ENCODE measurements at places on chromosomes 7 and 10.

DNA sequence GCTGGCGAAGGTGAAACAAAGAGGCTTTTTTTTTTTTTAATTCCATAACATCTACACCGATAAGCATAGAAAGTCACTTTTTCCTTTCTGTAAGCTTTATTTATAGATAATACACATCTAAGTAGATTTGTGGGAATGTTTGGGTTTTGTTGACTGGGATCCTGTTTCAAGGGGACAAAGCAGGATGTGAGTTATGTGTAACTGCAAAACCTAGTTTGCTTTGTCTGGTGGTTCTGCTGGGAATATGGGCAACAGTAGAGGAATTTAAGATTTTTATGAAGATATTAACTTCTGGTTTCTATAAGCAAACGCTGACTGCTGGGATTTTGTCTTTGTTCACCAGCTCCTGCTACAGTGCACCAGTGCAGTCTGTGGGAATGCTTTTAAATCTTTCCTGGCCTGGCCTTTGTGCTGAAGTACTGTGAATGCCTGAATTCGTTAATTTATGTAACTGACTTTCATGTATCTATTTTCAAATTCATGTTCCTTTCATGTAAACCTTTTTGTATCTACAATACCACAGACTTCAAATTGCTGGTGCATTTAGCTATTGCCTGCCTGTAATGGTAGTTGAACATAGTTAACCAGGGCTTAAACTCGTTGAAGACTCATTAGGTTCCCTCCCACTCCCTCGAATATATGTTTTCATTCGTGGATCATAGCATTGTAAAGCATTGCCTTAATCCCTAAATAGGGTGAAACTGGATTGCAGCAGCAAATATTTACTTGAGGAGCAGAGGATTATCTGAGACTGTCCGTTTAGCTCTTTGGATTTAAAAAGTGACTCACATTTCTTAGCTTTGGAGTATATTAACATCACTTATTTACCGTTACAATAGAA is 1.5 kb downstream of the KLHL7 start:
- DNase-seq: peak; percentile 43

GRCh38 chr10:29202386-29202940 is 86.4 kb upstream of the LYZL1 start:
- no peak for DNase-seq

DNA sequence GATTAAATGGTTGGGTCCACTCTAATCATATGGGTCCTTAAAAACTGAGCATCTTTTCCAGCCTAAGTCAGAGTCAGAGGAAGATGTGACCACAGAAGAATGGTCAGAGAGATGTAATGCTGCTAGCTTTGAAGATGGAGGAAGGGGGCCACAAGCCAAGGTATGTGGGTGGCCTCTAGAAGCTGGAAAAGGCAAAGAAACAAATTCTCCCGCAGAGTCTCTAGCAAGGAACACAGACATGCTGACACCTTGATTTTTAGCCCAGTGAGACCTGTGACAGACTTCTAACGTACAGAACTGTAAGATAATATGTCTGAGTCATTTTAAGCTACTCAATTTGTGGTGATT is 1.5 kb upstream of the EXOC6 start:
- no peak for DNase-seq

GRCh38 chr7:30459591-30460245 is 18.9 kb downstream of the NOD1 start:
- DNase-seq: peak; percentile 91

DNA sequence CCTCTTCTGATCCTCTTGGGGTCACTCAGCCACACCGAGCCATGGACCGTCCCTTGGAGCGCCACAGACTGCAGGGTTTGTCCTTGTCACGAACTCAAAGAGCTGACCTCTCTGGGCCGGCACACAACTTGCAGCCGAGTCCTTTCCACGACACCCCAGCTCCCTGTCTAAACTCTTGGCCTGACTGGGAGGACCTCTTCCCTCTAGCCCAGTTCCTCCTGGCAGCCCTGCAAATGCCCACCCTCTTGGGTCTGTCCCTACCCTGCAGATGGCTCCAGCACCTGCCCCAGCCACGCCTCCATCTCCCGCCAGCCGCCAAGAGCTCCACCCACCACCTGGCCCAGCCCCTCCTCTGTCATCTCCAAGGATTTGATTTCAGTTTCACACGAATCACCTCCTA is 339.2 kb downstream of the DNAJB6 start:
- no peak for DNase-seq

DNA sequence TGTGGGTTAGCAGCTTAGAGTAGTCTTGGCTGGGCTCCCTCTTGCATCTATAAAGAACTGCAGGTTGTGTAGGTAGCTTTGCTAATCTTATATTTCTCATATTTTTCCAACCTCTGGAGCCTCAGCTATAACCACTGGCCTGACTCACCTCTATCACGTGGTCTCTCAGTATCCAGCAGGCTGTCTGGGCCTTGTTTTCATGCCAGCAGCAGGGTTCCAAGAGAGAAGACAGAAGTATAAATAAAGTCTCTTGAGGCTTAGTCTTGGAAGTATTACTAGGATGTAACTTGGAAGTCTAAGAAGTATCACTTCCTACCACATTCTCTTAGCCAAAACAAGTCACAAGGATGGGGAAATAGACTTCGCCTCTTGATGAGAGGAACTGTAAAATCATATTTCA is 73.3 kb downstream of the WIPF3 start:
- peak; percentile 65 for DNase-seq

GRCh38 chr10:23065181-23065948 is 30.0 kb upstream of the MSRB2 start:
- DNase-seq: peak; percentile 89

DNA sequence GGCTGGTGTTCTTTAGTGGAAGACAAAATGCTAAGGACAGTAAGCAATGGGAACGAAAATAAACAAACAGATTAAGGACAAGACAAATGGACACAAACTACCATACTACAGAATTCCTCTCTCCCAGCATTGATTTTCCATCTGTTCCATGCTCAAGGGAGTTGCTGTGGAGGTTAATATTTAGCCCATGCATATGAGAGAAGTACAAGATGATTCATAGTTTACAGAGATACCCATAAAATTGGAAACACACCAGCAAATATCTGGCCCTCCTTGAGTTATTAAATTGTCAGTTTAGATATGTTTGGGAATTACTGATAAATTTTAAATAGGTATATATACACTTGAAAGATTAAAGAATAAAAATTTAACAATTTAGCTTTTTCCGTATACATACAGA is 69.8 kb downstream of the GLI3 start:
- DNase-seq: no peak

DNA sequence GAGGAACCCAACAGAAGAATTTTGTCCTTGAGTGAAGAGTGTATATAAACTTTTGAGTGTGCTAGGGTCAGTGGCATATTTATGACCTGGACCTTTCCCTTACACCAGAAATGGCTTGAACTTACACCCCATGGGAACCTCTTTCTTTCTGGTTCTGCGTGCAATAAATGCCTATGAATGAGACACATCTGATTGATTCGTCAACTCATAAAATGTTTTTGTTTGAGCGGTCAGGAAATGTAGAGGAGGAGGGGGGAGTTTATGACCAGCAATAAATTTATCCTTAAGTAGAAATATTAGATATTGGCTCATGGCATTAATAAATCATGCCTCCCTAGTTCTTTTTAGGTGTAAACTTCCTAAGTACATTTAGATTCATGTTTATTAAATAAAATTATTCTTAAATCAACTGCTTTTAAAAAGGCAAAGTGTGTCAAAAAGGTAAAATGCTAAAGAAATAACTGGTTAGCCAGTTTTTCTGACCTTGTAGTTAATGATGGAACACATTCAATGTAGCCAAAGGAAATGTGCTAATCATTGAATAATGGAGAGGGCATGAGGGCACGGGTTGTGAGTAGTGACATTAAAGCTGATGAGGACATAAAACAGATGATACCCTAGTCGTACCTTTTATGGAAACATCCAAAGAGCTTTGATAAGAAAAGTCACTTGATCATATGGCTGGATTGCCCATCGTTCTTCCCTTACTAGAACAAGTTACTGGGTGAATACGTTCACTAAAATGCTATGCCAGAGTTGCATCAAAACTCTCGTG is 13.6 kb upstream of the NUP42 start:
- no peak for DNase-seq

DNA sequence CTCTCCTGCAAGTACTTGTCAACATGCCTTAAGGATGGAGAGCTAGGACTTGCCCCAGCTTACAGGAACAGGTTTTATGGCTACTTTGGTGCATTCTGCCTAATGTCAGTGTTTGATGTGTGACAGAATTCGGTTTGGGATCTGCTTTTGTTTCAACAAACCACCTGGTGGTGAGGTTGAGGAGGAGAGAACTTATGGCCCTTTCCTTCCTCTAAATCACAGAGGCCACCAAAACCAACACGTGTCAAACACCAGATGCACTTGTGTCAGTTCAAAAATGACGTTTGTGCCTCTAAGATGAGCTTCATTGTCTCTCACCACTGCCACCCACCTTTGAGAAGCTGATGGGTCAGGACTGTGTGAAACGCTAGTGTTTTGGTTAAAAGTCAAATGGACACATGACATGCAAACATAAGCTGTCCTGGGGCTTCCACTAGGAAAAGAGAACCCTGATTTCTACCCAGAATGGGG is 83.9 kb downstream of the OSBPL3 start:
- DNase-seq: no peak

- DNase-seq: peak; percentile 20
These were observed 51.6 kb downstream of the NUDCD3 start for GRCh38 chr7:44438816-44439215.

DNA sequence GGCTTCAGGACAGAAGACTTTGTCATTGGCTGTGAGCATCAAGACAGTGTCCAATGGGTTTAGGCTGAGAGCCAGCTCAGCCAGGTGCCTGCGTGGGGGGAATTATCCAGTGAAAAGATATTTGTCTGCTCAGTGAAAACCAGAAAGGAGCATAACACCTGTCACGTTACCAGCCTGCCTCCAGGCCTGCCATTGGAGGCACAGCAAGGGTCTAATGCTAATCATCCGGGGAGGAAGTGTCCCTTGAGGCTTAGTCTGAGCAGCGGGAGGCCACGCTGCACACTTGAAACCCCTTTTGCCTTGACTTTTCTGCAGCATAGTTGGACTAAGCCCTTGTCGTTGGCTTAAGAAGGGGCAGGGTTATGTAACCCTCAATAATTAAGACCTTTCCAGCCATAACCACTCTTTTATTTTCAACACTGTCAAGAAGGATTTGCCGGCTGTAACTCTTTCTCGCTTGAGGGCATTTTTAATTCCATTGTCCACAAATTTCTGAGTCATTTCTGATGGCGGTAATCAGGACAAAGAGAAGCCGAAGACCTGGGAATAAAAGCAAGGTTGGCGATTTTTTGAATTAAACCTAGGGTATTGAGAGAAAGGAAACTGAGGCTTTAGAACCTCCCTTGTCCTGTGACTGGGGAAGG is 639.6 kb upstream of the FOXK1 start:
- no peak for DNase-seq

DNA sequence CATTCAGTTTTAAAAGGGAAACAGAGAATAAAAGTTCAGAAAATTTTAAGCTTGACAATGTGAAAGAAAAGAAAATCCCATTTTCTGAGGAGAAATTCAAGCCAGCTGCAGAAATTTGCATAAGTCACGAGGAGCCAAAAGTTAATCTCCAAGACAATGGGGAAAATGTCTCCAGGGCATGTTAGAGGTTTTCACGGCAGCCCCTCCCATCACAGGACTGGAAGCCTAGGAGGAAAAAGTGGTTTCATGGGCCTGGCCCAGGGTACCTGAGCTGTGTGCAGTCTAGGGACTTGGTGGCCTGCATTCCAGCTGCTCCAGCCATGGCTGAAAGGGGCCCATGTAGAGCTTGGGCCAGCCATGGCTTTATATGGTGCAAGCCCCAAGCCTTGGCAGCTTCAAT is 59.6 kb upstream of the NXPH1 start:
- no peak for DNase-seq

DNA sequence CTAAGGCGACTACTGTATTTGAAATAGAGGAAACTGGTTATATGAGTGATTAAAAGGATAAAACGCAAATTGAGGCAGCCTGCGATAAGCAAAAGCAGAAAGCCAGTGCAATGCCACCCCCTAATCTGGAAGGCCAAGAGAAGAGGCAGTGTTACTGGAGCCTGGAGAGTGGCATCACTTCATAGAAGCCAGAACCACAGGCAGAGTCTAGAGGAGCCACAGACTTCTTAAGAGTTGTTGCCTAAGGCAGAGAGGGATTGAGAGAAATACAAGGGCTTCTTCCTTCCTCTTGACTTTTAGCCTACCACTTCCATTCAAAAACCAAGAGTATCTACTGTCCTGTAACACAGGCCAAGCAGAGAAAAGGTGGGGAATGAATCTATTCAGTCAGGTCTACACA is 94.9 kb upstream of the SKAP2 start:
- DNase-seq: peak; percentile 20

DNA sequence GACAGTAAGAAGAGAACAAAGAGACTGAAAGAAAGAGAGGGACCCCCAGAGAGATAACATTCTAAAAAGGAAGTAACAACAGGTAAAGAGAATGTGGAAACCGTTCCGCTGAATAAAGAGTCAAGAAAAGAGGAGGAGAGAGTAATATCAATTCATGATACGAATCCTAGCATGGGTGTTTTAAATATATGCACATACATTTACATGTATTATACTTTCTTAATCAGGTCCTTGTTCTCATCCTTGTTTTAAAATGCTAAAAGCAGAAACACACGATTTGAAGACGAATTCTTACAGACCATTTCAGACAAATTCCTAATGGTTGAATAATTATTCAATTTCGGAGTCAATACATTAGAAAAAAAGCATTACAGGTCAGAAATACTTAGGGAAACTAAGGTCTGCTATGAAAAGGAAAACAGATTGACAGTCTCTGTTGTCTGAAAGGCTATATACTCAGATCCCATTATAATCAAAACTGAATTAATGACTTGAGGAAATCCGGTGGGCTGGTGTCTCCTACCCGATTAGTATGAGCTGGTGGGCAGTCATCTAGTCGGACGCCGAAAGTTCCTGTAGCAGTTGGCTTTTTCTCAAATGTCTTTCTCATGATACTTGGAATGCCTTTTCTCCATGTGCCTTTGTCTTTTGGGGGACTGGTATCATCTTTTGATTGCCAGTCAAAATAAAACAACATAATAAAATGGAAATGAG is 127.3 kb downstream of the ARHGAP21 start:
- no peak for DNase-seq

DNA sequence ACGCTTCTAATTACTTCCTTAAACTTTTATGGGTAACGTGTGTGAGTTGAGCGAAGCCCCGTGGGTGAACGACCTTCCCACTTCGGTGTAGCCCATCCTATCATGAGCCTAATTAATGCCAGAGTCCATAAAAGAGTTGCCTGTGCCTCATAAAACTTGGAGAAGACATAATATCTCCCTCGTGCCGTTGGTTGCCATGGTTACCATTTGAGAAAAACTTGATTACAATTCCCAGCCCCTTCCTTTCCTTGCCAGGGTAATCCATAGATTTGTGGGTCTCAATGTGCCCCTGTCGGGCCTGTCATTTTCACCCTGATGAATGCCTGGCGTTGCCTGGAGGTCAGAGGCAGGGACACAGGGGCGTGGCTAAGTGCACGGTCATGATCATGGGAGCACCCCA is 127.1 kb downstream of the GLRX3 start:
- DNase-seq: no peak

GRCh38 chr7:108415084-108415483 is 41.2 kb downstream of the NRCAM start:
- DNase-seq: no peak

DNA sequence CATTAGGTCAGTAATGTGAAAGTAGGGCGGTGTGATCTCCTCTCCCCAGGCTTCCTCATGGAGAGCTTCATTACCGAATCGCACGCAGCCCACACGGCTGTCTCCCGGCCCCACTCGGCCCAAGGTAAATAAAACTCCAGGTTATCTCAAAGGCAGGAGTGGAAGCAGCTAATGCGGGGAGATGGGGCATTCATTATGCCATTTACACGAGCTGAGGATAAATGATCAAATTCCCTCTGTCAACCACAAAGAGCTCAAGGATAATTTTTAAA is 93.5 kb downstream of the ADARB2 start:
- no peak for DNase-seq

- no peak for DNase-seq
These were observed 141.8 kb upstream of the ASAH2 start for GRCh38 chr10:50392966-50393718.
